ENCODE measurements at places on chromosomes 16 and 17.

GRCh38 chr16:18983565-18984434 is at the start of gene TMC7:
Gene TMC7, plus strand, starts transcription at chr16:18983934. Its CDS starts 130 bp downstream, at chr16:18984064.
- peak; percentile 92 for DNase-seq

GRCh38 chr16:84082835-84083569 is 33.7 kb downstream of the MBTPS1 start:
- no peak for DNase-seq

DNA sequence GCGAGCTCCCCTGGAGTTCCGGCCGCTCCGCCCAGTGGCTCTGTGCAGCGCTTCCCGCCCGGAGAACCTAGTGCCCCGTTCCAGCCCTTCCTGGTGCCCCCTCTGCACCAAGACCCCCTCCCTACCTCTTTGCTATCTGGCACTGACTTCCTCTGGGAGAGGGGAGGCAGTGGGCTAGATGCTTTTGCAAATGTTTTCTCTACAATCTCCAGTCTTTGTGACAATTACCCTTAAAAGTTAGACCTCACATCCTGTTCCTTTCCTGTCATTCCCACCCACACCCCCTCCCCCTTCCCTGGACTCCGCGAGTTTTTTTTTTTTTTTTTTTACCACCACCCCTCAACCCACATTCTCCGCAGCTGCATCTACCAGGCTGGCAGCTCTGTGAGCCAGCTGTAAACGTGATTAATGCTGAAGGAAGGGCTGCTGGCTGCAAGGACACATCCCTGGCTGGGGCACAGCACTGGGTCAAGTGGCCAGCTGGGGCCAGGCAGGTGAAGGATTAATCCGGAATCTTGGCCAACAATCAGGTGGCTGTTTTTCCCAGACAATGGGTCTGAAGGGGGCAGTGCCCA is 101.5 kb downstream of the MGAT5B start:
- no peak for DNase-seq

DNA sequence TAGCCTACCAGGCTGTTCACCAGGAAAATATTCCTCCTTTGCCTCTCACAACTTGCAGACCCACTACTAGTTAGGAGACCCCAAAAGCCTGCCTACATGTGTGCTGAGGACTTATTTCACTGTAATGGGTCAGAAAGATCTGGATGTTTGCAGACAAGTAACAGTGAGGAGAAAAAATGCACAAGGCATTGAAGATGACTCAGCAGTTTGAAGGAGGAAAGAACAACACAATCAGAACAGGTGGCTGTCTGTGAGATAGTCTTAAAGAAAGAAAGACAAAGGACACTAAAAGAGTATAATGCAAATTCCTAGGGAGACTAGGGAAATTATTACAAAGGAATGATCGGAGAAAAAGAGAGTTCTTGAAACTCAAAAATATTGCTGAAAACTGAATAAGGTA is 69.0 kb downstream of the ANKFN1 start:
- DNase-seq = no peak

- no peak for DNase-seq
These were observed 75.7 kb downstream of the FBXL20 start for GRCh38 chr17:39325528-39326240.

DNA sequence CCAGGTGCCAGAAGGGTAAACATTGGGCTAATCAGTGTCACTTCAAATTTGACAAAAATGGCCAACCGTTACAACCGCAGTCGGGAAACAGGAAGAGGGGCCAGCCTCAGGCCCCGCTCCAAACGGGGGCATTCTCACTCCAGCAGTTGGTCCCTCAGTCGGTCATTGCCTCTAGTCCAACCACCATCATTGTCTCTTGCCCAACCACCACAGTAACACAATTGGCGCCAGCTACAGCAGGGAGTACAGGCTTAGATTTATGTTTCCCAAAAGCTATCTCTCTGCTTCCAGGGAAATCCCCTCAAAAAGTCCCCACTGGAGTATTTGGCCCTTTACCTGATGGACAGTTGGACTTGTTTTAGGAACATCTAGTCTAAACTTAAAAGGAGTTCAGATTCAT is 20.3 kb downstream of the ALOX15B start:
- no peak for DNase-seq

DNA sequence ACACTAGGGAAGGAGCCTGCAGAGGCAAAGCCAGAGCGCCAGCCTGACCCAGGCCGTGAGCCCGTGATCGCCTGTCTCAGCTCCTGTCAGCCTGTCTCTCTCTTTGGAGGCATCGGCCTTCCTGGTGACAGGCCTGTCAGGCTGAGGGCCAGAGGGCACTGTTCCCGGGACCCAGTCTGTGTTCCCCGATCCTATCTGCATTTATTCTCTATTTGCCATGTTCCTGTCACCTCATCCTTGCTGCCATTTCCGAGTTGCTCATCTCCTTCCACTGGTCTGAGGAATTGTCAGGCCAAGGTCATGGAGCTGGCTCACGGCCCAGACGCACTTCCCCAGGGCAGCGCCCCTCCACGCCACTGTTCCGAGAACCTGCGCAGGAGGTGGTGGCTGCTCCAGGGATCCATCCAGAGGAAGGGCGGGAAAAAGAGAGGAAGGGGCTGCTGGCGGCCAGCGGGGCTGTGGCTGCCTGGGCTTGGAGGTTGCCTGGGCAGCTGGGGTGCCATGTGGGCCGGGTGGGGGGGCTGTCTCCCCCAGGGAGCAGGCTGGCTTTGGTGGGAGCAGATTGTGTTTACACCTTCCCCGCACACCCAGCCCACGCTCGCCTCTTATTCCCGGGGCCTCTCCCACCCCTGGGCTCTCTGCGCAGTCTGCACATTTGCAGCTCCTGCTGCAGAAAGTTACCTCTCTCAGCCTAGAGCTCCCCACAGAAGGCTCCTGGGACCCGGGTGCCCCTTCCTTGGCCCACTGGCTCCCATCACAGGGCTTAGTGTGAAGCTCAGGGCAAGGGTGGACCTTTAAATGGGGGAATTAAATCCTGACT is 4.9 kb downstream of the PRCD start:
- no peak for DNase-seq

DNA sequence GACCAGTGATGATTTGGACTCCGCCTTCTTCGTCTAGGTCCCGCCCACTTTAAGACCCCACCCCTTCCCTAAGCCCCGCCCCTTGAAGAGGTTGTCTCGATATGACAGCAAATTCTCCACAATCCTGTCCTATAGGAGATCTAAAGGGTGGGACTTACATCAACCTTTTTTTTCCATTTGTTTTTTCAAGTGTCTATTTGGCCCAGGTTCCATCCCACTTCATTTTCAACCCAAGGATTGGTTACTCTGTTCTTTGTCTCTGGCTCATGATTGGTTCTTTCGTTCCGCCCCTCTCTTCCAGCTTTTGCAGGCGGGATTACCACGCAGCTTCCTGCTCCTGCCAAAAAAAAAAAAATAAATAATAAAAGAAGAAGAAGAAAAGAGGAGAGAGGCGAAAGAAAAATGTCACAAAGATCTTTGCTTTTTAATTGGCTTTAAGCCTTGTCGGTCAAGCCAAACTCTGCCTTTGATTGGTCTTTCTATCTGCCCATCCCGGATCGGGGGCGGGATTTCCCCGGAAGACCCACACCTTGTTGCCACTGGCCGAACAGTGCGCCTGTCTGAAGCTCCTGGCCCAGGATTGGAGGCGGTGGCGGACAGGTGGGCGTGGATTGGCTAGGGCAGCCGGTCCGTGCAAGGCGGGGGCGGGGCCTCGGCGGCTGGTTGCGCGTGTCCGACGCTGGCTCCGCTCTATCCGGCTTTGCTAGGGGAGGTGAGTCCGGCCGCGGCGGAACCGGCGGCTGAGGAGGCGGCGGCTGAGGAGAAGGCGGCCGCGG is 1.2 kb upstream of the NLK start:
- peak; percentile 99 for DNase-seq

- no peak for DNase-seq
These were observed 99.4 kb downstream of the NPIPB11 start for GRCh38 chr16:29306943-29307597.

GRCh38 chr16:74944466-74944865 is 40.5 kb downstream of the WDR59 start:
- no peak for DNase-seq

DNA sequence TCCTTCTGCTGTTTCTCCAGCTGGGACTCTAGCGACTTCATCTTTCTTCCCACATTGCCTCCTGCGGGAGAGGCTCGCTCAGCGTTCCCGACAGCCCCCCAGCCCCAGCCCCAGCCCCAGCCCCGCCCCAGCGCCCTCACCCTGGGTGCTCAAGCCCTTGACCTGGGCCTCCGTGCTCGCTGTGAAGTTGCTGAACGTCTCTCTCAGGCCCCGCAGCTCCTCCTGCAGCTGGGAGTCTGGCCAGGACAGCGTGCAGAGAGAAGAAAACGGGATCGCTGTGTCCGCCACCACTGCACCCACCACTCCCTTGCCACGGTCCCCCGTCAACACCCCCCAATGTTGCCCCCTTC is 2.4 kb downstream of the ASGR1 start:
- DNase-seq = no peak

DNA sequence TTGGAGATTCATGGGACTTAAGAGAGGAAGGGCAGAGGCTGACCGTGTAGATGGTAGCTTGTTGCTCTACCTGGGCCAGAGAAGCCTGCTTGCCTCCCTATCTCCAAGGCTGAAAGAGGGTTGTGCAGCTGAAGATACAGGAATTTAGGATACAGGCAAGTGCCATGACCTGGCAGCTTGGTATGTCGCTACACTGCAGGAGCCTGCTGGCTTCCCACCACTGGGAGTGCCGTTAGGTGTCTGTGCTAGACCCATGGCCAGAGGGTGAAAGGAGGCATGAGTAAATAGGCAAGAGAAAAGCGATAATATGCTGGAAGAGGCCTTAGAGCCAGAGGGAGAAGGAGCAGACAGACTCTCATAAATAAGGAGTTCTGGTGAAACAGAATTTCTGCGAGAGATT is 10.6 kb downstream of the NAA60 start:
- DNase-seq = no peak

DNA sequence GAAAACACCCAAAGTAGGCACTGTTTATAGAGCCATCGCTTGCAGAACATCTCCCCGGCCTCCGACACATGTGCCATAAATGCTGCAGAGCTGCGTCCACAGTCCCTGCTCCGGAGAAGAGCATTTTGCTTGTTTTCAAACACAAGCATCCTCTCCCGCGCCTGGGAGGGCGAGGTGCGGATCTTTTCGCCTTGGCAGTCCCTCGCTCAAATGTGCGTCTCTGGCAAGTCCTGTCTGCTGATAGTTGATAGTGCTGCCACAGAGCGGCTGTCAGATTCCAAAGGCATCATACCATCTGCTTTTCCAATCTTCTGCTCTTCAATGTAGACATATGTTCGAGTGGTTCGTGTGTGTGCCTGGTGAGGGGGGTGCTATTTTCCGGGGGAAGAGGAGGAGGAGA is 603.7 kb downstream of the MAF start:
- DNase-seq = no peak

DNA sequence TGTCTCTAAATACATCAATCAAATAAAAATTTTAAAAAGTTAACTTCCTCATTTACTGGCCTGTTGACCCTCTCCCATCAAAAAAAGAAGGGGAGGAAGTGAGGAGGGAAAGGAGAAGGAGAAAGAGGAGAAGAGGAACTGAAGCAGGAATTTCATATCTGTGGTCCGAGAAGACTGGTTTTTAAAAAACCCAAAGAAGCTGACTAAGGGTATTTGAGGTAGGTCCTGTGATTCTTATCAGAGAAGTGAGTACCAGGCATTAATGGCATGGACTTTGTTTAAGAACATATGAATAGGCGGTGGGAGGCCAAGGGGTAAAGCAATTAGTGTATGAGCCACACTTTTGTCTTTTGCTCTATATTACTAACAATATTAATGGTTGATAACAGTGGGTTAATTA is 2.0 kb downstream of the SLC46A1 start:
- DNase-seq = no peak

DNA sequence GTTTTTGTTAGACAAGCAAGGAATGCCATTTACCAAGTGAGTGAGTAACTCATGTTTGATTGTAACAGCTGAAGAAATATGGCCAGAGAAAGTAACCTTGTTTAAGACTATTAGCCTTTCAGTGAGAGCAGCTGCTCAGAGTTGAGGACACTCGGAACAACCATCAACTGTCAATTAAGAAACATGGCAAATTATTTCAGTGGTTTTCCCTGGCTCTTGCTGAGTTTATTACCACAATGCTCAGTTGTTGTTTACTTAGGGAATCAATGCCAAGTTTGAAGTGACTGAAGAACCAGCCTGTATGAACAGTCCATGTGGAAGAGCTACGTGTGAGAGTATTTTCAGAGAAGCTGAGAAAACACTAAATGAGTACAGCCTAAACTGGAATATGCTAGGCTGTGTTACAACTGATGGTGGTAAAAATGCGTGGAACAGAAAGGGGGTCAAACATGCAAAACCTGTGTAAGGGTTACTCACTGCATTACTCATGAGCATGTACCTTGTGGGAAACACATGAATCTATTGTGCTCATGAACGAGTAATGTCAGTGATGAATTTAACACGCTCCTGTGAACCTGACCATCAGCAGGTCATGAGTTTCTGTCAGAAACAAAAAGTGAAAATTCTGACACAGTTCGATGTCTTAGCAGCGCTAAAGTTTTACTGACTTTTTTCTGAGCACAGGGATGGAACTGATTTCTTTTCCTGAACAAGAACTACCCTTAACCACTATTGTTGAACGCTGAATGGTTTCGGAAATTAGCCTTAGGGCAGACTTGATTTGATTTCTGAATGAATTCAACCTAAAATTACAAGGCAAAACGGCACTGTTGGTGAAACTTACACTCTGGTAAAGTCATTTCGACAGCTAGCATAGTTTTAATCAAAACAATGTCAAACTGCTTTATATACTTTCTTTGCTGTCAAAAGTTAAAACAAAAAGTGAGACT is 33.5 kb downstream of the GNA13 start:
- DNase-seq = no peak

DNA sequence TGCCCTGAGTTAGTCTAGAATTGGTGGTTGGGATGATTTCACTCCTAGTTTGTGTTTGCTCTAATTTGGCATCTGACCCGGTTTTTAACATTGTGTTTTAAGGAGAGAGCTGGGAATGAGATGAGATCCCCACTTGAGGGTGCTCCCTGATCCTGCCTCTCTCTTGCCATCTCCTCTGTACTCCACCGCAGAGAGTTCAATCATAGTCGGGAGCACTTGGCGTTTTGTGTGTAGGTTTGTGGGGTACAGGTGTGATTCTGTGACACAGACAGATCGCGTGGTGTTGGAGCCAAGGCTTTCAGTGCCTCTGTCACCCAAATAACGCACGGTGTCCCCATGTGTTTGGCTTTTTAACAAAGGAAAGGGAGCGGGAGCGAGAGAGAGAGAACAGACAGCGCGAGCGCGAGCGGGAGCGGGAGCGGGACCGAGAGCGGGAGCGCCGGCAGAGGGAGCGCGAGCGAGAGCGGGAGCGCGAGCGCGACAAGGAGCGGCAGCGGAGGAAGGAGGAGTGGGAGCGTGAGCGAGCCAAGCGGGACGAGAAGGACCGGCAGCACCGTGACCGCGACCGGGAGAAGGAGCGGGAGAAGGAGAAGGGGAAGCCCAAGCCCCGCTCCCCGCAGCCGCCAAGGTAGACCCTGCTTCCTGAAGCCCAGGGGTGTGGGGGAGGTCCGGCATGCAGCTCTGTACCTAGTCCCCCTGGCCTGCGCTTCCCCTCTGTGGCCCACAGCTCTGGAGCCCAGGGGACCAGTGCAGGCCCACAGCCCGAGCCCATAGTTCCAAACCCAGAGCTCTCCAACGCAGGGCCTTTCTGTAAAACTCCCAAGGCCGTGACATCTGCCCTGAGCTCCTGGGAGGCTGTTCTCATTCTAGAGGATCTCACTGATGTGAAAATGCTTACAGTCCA is 27.2 kb upstream of the IL17C start:
- no peak for DNase-seq

GRCh38 chr17:79020631-79021301 is 3.2 kb upstream of the C1QTNF1 start:
- no peak for DNase-seq
